ENCODE measurements at places on chromosomes 7 and 10. TPM values are rescaled to one million over a fixed set of nuclear protein-coding genes. Genes with fewer than 3 reads are reported as not detected.

CTAGE15 gene
- 0.47 TPM for total RNA-seq

DNA sequence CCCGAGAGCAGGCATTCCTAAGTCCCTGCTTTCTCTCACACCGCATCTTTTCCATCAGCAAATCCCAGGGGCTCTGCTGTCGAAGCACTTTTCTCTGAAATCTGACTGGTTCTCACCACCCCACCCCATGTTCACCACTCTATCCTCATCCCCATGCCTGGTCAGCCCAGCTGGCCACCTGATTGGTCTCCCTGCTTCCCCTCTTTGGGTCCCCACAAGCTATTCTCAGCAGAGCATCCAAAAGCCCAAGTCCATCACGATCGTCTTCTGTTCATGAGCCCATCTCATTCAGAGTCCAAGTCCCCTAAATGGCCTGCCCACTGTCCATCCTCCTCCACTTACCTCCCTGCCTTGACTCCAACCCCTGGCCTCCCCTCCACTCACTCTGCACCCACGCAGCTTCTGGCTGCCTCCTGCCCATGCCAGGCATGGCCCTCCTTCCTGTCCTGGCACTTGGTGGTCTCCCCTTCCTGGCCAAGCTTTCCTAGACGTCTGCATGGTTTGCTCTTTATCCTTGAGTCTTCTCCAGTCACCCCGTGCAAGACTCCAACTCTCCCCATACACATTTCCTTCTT lies 1.6 kb upstream of the PPP2R2D start:
- peaks cover 13% of the 10 kb centered on the region for H3K27me3 ChIP-seq
- DNase-seq = no peak
- H3K4me3 ChIP-seq = peak overlapping the region; percentile 88

GRCh38 chr10:118737603-118738302 lies 17.0 kb downstream of the CACUL1 start:
- H3K4me1 ChIP-seq = peaks cover 33% of the 10 kb centered on the region
- H3K36me3 ChIP-seq = no peaks in the 10 kb centered on the region
- no peak overlapping the region for H3K4me3 ChIP-seq
- no peak for DNase-seq
- no peak overlapping the region for H3K27ac ChIP-seq

GRCh38 chr7:33500703-33501701 lies 371.6 kb downstream of the BBS9 start:
- no peaks in the 10 kb centered on the region for H3K27me3 ChIP-seq
- no peak for DNase-seq
- no peak overlapping the region for H3K4me3 ChIP-seq
- no peaks in the 10 kb centered on the region for H3K36me3 ChIP-seq
